ENCODE measurements at places on chromosomes 7 and 10.
A peak's percentile ranks its signal among the peaks of the same experiment; 100 is the strongest.

GRCh38 chr10:118041316-118041715, 5.4 kb downstream of the RAB11FIP2 start:
- DNase-seq, result no peak

DNA sequence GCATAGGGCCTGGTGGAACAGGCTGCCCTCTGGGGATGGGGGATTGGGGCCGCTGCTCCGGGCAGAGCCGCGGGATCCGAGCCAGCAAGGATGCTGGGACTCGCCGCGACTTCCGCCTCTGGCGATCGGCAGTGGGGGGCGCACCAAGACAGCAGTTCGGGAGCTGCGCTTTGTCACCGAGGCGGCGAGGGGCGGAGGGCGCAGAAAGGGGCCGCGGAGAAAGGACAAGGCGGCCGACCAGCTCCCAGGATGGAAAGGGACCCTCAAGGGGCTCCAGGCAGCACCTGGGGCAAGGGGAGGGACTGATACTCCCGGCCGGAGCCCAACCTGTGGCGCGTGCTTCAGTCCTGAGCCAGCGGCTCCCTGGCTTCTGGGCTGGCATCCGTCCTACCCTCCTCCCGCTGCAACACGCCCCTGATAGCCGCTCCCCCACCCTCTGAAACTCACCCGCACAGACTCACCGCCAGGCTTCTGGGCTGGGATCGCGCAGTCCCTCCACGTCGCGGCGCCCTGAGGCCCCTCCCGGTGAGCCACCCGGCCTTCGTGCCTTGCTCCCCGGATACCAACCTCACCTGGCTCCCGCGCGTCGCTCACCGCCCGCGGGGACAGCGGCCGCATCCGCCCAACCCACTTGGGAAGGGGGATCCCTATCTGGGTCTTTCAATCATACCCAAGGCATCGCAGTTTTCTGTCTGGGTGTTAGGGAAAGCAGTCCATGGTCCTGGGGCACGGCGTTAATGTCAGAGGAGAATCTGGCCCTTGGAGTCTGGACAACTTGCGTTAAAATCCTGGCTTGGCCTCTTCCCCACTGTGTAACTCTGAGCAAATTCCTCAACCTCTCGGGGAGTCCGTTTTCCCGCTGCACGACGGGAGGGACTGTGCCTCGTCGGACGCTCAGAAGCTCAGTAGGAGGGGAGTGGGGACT, 7.0 kb upstream of the EVX1 start:
- no peak for DNase-seq

DNA sequence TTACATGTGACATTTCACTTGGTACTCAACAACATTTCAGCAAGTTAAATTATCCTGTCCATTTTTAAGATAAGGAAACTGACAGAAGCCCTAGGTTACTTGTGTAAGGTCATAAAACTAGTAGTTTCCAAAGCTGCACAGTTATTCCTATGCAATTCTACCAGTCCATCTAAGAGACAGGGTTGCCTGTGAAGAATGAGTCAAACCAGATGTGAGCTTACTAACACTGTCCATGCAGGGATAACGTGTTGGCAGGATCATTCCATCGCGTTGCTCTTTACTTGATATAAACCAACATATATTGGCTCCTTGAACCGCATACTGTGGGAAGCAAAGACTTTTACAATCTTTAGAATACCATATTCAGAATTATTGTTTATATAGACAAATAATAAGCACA, 280.9 kb upstream of the HGF start:
- DNase-seq, result no peak

GRCh38 chr7:83852136-83852535, 203.2 kb upstream of the SEMA3E start:
- no peak for DNase-seq

DNA sequence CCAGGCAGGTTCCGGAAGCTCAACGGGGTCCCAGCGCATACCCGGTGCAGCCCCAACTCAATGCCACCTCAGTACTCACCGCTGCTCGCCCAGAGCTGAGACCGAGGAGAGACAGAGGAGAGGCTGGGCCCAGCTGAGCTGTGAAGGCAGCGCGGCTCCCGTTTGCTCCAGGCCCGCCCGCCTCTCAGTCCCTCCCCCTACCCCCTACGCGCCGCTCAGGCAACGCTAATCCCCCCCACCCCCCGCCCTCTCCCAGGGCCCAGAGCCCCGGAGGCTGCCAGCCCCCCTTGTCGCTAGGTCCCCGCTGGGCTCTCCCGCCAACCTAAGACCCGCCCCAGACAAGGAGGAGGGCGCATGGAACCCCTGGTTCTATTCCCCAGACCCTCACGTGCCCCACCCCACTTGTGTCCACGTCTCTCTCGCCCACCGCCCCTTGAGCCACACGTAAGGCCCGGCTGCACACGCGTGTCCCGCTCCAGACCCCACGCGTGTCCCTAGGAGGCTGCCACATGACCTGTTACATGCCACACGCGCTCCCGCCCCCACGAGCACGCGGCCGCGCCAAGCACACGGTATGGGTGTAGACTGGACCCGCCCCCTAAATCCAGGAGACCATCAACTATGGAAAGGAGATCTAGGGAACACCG, at the start of gene PSD:
TSS of gene PSD (minus strand) at position 164 of the 647 bp plus-strand sequence. CDS start 1,747 bp downstream, outside the sequence.
- no peak for DNase-seq

- DNase-seq, result no peak
Observed at GRCh38 chr7:79553811-79554555, 100.5 kb upstream of the MAGI2 start.

DNA sequence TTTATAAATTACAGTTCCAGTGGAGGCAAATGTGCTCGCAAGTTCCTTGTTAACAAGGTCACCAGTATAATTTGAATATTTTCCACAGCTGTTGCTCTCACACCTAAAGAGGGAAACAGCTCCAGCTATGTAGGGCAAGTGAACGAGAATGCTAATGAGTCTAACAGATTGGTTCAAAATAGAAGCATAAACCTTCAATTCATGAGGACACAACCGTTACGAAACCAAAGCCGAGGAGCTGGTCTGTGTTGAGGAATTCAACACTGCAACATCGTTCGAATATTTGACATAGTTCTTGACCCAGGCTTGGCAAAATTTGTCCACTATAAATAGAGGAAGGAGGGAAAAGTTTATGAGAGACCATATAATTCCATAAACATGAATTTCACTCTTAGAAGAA, 161.3 kb downstream of the KLF6 start:
- DNase-seq, result no peak

DNA sequence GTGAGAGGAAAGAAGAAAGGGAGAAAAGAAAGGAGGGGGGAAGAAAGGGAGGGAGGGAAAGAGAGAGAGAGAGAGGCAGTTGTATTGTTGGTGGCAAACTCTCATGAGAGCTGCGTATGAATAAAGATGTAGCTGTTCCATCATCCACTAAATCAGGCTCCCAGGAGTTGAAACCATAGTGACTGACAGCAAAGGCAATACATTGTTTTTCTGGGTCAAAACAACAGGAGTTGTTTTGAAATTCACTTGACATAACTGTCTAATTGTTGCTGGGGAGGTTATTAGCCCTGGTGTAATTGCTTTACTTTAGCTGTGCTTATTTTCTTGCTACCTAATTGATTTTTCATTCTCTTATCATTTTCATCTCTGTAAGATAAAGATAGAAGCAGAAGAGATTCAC, 173.4 kb downstream of the NPSR1 start:
- no peak for DNase-seq

GRCh38 chr7:12637819-12638592, 49.4 kb upstream of the ARL4A start:
- no peak for DNase-seq

GRCh38 chr7:17043012-17043877, 161.5 kb upstream of the AGR3 start:
- DNase-seq, result no peak

DNA sequence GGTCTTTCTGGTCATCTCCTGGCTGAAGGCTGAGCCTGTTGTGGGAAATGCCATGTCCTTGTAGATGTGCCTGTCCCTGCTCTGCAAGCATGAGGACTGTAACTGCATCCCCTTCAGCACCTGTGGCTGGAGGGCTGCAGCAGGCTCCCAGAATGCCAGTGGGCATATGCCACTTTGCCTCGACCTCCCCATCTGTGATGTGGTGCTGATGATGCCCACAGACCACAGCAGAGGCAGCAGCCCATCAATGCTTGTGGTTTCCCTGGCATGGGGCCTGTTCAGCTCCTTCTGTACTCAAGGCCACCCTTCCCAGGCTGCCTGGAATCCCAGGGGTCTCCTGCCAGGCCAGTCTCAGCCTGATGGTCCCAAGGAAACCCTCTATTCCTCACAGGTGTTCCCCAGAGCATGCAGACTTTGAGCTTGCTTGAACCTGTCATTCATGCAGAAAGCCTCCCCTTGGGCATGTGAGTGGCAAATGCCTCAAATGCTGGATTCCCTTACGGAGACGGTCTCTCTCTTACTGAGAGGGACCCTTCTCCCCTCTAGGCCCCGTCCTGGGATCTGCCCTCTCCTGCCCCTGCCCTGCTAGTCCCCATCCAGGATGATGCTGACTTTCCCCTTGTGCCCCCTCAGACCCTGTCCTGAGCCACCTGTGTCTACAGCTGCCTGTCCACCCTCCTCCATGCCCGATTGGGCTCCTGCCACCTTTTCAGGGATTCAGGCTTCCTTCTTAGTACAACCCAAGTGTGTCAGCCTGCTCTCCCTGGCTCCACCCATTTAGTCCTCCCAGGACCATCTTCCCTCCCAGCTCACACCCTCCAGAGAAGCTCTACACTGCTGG, 50.9 kb upstream of the ANTXRL start:
- DNase-seq, result no peak

GRCh38 chr7:95592570-95592969, 3.7 kb downstream of the PDK4 start:
- no peak for DNase-seq

- no peak for DNase-seq
Observed at GRCh38 chr10:104100795-104101194, 15.1 kb upstream of the COL17A1 start.

DNA sequence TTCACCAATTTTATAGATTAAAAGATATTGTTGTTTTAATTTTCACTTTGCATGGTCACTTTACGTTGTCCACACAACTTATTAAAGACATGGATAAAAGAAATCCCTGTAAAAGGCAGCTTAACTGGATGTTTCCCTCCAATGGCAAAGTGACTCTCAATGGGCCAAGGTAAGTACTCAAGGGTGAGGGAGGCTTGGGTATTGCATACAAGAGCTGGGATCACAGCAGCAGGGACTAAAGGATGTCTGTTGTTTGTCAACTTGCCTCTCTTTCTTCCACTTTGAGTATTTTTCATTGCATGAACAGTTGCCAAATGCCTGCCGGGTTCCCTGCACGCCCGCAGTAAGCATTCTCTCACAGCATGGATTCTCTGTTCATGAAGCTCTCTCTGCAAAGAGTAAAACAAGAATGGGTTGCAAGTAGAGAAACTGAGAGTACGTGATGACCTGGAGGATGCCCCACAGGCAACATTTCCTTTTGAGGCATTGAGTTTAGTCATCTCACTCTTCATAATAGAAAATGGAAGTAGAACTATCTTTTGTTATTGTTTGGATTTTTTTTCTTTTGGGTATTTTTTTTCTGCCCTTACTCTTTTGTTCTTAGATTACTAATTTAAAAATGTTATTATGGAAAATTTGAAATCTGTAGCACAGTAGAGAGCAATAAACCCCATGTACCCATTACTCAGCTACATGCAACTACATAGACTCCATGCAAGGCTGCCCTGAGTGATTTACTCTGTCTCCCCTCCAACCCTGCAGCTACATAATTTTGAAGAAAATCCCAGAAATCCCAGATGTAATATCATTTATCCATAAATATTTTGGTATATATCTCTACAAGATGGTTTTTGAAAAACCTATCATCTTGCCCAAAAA, 26.3 kb downstream of the GPR141 start:
- no peak for DNase-seq

DNA sequence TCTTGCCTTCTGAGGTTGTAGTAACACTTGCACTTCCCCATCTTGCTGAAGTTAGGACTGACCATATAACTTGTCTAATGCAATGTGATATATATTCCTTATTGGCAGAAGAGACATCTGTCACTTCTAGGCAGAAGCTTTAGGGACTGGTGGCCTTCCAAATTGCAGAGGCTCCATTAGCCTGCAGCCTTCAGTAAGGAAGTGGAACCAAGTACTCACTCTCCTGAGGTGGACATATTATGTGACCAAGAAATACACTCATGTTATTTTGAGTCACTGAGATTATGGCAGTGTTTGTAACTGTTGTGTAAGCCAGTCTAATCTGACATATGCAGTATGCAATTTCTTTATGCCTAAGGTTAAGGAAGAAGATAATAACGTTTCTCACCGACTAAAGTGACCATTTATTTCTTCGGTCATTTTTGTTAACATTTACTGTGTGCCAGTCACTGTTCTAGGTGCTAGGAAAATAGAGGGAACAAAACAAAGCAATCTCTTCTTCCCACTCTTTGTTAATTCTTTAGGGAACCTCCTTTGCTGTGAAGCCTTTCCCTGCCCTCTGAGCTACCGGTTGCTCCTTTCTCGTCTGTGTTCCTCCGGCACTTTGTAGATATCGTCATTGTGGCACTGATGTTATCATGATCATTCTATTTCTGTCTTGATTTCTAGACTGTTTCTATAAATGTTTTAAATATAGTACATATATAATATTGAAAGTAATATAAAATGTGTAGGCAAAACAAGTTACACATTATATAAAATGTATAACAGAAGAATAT, 52.9 kb upstream of the HBP1 start:
- DNase-seq, result no peak

DNA sequence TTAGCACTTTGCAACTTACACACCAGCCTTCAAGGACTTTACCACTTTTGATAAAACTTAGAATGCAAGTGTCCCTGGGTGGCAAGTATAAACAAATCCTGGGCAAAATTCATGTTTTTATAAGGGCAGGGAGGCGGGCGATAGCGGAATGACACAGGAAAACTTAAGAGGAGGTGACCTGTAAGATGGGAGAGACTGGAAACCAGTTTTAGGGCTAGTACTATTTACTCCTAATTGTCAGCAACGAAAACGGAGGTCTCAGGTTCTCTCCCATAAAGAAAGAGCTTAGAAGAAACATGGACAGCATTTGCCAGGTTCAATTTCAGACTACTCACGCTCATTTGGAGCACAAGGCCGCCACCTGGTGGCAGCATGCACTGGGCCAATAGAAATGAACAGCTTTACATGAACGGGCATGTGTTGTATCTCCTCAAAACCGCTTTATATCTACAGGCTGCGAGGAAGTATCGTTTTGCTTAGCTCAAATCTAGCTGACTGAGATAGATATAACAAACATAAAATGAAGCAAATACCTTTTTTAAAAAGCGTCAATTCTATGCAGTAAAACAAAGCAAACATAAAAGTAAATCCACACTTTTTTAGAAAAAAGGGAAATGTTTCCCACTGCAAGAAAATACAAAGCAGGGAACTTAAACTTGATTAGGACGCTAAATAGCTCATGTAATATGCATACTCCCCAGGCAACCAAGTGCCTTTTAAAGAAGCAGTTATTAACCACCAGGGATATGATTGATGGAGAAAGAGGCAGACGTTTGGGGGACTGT, 37.6 kb upstream of the SVOPL start:
- DNase-seq, result peak; percentile 84

GRCh38 chr7:41051535-41051934, 651.4 kb downstream of the INHBA start:
- no peak for DNase-seq

- peak; percentile 79 for DNase-seq
Observed at GRCh38 chr7:1175967-1176851, 16.2 kb upstream of the ZFAND2A start.

DNA sequence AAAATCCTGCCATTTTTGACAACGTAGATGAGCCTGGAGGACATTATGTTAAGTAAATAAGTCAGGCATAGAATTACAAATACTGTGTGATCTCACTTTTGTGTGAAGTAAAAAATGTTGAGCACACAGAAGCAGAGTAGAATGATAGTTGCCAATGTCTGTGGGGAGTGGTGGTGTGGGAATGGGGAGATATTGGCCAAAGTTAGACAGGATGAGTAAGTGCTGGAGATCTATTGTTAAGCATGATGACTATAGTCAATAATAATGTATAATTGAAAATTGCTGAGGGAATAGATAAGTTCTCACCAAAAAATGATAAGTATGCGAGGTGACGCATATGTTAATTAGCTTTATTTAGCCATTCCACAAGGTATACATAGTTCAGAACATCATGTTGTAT, 92.0 kb downstream of the GPR85 start:
- DNase-seq, result no peak

Data from CD4-positive, alpha-beta T cell treated with Interleukin-15 for 4 hours (primary cell).